ENCODE measurements at places on chromosomes 4 and X. TPM values are rescaled to one million over a fixed set of nuclear protein-coding genes. Genes with fewer than 3 reads are reported as not detected.
A peak's percentile ranks its signal among the peaks of the same experiment; 100 is the strongest.

GRCh38 chrX:54825716-54826438 lies 18.3 kb downstream of the MAGED2 start:
- DNase-seq: no peak

DNA sequence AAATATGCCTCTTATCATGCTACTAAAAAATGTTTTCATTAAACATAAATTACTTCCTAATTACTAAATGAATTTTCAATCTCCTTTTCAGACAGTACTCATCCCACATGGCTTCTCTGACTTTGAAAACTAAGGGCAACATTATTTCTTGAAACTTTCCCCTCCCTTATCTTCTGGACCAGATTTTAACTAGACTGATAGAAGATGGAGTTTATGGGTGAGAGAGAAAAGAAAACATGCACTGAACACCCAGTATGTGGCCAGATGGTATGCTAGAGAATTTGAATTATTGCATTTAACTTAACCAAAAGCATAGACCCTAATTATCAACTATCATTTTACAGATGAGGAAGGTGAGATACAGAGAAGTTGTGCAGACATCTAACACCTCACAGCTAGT lies 16.8 kb downstream of the CNOT6L start:
- DNase-seq: no peak

DNA sequence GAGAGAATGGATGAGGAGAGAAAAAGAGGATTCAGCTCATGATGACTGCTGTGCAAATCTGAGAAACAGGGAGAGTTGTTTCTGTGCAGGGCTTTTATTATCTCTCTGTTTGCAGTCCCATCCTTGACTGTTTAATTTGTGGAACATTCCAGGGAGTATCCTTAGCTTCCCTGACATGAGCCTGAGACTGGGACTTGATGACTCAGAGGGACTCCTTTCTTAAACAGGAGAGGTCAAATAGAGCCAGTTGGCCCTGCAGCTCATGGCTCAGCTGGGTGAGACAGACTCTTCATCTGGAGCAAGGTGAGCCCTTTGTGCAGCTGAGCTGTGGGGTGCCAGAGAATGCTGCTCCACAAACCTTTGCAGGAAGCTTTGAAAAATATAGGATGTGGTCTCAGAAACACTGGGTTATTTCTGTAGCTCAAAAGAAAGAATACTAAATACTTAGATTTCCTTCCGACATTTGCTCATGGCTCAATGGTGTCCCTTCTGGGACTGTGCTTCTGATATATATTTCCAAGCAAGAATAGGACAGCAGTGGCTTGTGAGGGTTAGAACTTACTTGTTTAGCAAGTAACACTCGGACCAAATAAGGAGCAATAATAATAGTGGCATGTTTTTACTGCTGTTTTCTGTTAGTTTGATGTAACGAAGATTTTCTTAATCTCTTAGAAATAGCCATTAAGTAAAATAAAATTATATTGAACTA lies 14.5 kb downstream of the ARHGAP24 start:
- no peak for DNase-seq

DNA sequence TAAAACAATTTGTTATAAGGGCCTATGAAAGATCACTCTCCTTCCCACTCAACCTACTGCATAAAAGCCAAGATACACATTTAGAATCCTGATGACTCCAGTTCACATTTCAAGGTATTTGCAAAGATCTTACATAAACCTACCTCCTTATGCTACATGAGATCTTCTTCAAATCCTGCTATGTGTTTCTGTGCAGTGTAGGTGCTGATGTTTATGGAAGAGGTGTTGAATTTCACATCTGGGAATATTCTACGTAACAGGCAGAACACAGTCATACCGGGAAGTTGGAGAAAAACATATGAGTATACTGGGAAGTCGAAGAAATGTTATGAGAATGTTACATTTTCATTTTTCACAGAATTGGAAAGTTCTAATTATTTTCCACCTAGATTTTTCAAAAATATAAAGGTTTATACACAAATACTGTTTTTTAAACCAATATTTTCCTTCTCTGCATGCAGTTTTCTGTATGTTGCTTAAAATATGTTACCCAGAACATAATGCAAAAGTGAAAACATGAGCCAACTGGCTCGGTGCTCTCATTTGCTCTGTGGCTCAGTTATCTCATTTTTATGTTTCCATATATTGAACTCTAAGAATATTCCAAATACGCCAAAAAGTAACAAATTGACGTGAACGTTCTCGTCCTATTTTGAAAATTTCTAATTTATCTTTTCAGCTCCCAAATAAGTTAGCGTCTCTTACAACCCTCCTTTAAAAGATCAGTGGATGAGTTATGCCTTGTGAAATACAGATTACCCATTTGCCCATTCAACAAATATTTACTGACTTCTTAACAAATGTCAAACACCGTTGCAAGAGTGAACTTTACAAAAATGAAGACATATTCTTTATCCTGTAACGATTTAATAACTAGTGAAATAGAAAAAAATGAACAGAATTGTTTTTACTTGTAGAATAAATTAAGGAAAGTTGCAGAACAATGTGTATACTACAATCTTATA lies 899.3 kb downstream of the STIM2 start:
- DNase-seq: no peak

DNA sequence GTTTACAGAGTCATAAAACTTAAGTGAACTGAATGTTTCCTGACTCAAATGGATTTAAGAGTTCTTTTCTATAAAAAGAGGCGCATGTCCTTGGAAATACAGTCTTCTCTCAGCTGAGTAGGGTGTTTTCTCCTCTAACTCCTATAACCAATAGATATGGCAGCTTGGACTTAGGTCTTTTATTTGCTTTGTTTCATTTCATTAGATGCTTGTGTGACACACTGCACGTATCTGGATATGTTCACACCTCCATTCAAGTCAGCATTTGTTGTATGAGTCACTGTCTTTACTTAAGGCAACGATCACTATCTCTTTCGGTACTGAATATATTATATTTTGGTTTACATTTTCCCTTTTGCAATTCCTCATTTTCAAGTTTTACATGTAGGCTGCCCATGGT lies 136.6 kb downstream of the ARSF start:
- DNase-seq: no peak

- DNase-seq: no peak
These were observed 3.4 kb downstream of the TEX13B start for GRCh38 chrX:107978707-107979307.

DNA sequence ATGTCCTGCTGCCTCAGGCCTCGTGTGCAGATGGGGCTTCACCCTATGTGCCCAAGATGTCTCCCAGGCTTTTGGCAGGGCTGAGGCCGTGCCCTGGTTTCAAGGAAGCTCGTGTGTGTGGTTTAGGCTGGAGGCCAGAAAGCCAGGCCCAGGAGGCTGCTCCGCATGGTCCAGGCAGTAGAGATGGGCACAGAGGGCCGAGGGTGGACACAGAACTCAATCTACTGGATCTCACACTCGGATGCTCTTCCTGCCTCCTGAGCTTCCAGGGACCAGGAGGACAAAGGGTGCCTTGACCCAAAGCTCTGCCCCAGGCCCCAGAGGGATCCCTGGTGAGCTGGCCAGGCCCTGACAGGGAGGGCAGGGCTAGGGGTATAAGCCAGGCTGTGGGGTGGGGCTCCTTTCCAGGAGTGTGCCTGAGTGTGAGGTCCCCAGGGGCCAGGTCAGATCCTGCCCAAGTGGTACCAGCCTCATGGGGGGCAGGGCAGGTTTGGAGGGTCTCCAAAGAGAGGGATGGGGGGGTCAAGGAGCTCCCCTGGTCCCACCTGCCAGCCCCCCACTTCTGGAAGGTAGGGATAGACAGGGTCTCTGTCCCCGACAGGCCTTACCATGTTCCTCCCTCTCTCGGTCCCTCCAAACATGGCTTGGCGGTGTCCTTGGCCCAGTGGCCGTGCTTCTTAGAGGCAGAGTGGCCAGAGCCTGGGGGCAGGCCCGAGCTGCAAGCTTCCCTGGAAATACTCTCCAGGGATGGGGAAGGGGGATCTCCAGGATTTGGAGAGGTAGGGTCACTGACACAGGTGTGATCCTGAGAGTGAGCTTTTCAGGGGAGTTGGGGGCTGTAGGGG lies 23.8 kb downstream of the HTRA3 start:
- DNase-seq: peak; percentile 53

- DNase-seq: no peak
These were observed 121.4 kb downstream of the LUZP4 start for GRCh38 chrX:115410731-115411428.

GRCh38 chr4:73918058-73918457 lies 48.9 kb downstream of the CXCL1 start:
- no peak for DNase-seq

DNA sequence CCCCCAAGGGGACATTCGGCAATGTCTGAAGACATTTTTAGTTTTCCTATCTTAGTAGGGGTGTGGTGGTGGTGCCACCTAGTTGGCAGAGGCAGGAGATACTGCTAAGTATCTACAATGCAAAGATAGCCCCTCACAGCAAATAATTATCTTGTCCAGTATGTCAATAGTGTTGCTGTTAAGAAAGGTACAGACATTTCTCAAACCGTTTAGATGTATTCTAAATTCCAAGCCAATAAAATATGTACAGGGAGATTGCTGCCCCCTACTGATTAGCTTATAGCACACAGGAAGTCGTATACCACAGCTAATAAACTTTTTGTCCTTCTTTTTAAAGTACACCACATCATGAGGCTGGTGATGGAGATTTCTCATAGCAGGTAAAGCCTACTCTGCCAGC lies 260.5 kb downstream of the TMA16 start:
- DNase-seq: no peak

DNA sequence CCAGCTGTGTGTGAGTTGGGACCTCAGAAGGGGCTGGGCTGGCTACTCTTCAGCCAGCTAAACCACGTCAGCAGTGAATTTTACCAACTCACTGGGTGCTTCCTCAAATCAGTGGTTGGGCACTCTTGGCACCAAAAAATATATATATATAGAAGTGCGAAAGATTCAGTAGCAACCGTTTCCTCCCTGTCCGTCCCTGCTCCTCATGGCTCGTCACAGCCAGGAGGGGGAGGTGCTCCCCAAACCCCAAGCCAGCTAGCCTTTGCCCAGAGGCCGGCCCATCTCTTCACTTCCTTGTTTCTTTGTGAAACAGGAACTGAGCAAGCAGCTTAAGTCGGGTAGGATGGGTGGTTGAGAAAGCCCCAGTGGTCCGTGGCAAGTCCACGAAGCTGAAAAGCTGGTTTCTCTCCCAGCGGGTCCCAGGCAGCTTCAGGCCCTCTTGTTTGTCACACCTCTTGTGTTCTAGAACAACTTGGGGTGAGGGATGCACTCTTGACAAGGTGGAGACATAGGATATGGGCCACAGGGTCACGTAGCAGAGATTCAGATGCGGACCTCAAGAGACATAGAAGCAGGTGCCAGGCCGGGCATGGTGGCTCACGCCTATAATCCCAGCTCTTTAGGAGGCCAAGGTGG lies 6.8 kb upstream of the SASH3 start:
- peak; percentile 78 for DNase-seq

GRCh38 chrX:1391707-1392375 lies at the start of gene SLC25A6:
Gene SLC25A6, minus strand, starts transcription at chrX:1392113. Its CDS starts 104 bp downstream, at chrX:1392009.
- DNase-seq: peak; percentile 99

- peak; percentile 75 for DNase-seq
These were observed 287.4 kb downstream of the CHIC1 start for GRCh38 chrX:73850124-73851013.

DNA sequence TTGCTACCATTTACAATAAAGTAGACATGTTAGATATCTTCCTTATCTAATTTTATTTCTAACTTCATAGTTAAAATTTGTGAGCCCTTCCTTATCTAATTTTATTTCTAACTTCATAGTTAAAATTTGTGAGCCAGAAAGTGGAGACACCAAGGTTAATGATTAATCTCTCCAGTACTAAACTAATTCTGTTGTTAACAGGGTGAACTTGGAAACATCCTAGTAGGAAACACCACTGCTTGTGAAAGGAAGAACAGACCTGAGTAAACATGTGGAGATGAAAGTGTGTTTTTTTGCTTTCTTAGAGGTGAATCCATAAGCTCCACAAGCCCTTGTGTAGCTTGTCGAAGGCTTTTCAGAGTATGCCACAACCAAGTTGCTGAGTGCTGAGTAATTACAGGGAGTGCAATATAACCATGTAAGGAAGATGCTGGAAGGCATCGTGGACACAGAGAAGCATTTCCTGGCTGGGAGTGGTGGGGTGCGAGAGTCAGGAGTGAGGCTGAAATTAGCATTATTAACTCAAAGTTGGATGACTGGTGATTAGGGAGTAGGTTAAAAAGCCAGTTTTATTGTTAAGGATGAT lies 118.6 kb upstream of the NEIL3 start:
- DNase-seq: no peak

- no peak for DNase-seq
These were observed 13.1 kb downstream of the GPR82 start for GRCh38 chrX:41737065-41737464.

GRCh38 chrX:39508300-39508692 lies 589.5 kb downstream of the BCOR start:
- DNase-seq: no peak

DNA sequence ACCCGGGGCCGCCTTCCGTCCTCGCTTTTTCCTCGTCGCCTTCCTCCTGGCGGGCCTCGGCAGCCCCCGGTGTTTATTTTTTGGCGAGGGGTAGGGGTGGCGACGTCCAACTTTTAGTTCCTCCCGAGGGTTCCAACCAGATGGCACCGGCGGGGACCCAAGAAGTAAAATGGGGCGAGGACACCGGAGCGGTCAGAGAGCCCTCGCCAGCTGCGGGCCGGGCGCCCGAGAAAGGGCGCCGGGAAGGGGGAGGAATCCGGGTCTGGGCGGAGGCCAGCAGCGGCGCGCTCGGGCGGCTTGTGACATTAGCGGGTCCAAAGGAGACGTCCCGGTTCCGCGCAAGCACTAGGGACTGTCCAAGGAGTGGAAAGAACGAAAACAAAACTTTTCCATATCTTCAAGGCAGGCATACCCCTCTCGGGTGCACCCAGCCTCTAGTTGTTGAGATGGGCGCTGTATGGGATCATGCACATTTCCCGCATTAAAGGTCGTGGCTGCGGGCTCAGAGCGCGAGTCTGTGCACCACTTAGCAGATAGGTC lies 691 bp upstream of the USP46 start:
- peak; percentile 81 for DNase-seq

DNA sequence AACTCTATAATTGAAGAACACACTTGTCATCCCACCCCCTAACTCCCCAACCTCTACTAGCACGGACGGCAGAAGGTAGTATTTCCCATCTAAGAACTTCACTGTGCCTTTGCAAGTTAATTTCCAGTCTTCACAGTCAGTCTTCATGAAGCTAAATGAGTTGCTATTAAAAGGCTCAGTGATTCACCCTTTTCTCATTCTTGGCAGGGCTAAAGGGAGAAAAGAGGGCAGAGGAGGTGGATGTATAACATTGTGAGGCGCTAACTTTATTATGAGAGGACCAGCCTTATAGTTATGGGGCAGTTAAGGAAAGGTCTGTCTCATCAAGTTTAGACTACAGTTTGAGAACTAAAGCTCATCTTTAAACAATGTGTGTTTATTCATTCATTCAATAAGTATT lies 161.0 kb upstream of the S100G start:
- no peak for DNase-seq

- no peak for DNase-seq
These were observed 16.6 kb downstream of the DKC1 start for GRCh38 chrX:154779261-154779660.

- no peak for DNase-seq
These were observed 180.4 kb downstream of the NR3C2 start for GRCh38 chr4:148261848-148262247.

STPG2 gene
- not detected for polyA plus RNA-seq

CPXCR1 gene
- polyA plus RNA-seq: not detected

PPM1K gene
- polyA plus RNA-seq: 1.6 TPM

SLC16A2 gene
- 0.23 TPM for polyA plus RNA-seq

TMPRSS11E gene
- not detected for polyA plus RNA-seq

ZNF595 gene
- polyA plus RNA-seq: 2.5 TPM

ARMCX2 gene
- 1.8 TPM for polyA plus RNA-seq

SLIT2 gene
- 1.2 TPM for polyA plus RNA-seq

C4orf36 gene
- not detected for polyA plus RNA-seq

RPS6KA6 gene
- 2.7 TPM for polyA plus RNA-seq

ADH1A gene
- polyA plus RNA-seq: not detected

MMAA gene
- 12.3 TPM for polyA plus RNA-seq
